ENCODE measurements at places on chromosomes 7 and 10.

DNA sequence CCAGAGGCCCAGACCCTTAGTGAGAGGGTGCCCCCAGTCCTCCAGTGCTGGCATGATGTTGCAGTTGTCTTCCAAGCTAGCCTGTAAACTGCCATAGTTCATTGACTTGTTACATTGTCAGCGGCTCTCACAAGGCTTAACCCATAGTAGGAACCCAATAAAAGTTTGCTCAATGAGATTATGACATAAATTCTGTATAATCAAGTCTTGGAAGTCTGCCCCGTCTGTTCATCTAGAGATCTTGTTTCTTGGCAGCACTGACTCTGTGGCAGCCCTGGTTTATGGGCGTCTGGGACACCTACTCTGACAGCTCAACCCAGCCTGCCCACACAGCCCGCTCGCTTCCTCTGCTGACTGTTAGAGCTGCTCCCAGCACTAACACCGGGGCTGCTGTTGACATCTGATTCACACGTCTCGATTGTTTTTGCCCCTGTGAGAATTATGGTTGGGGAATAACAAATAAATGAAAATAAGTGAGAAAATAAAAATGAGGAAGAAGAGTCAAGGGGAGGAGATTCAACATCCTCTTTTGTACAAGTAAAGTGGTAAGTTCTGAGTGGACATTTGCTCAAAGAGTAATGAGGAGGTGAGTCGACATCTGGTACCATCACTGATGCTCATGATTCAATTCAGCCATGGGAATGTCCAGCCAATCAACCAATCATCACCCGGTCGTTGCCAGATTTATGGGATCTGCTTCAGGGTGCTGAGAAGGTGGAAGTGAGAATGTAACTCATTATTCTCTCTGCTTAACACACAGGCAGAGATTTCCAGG lies 160.8 kb downstream of the SPAG6 start:
- no peak for DNase-seq

- no peak for DNase-seq
Measured at GRCh38 chr7:37439653-37440026, 9.0 kb downstream of the ELMO1 start.

GRCh38 chr10:98449287-98449686 lies 2.6 kb upstream of the HPS1 start:
- no peak for DNase-seq

- no peak for DNase-seq
Measured at GRCh38 chr10:17802976-17803375, 6.2 kb upstream of the MRC1 start.

DNA sequence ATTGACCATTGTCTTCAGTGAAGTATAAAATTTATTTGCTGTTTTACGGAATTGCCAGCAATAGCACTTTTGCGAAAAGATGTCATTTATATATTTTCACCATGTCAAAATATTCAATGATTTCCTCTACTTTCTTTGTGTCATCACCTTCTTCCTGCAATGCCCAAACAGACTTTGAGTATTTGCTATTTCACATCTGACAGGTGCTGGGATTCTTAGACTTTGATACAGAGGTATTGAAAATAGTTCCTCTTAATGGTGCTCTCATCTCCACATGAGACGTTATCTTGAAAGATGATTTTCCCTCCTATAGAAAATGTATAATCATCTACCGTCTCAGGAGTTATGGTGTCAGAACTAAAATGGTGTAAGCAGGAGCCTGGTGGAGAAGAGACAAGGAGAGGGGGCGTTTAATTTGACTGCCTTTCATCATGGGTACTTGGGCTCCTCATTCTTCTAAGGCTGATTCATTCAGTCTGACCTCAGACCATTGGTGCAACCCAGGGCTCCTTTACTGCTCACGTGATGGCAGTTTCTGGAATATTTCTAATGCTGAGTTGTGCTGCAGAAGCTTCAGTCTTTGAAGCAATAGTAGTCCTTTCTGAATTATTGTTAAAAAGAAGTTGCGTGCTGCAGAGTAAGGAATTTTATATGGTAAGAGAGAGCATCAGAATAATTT lies 404.6 kb downstream of the PHTF2 start:
- no peak for DNase-seq

DNA sequence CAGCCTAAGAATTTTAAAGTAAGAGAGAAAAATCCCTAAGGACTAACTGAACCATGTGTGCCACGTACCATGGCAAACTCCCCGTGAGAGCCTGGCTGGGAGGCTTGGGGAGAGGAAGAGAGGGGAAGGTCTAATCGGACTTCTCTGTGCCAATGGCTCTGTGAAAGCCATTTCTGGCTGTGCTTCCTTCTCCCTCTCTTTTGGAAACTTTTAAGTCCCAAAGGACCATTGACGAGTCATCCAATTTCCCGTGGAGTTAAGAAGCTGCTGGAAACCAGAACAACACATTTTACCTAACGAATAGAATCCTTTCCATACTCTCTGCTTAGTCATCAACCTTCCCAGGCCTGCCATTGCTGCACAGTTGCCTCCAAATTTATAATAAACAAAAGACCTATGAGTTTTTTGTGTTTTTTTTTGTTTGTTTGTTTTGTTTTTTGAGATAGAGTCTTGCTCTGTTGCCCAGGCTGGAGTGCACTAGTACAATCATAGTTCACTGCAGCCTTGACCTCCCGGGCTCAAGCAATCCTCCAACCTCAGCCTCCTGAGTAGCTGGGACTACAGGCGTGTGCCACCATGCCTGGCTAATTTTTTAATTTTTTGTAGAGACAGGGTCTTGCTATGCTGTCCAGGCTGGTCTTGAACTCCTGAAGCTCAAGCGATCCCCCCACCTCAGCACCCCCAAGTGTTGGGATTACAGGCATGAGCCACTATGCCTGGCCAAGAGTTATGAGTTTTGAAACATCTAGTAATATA lies 13.2 kb downstream of the LAMB1 start:
- no peak for DNase-seq

DNA sequence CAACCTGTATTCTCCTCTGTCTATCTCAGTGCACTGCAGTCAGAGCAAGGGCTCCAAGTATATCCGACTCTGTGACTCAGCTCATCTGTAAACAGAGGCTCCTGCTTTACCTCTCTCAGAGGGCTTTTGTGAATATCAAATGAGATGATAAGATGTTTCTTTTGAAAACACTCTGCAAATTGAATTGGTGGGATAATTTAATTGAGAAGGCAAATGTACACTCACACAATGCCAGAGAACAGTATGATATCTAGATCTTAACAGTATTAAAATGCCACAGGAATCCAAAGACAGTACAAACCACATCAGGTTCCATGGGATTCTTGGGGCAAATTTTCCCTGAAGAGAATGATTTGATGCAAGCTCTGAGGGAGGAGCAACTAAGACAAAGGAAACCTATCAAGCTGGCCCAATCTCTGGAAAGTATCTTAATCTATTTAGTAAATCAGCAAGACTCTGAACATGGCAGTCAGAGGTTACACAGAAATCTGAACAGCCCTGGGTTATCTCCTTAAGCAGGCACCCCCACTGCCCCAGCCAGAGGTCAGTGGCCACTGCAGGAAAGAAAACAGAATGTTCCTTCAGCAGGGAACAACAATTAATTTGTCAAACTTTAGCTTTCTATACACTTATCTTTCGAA lies 45.9 kb downstream of the DOCK4 start:
- DNase-seq = peak; percentile 24

Measured in eye (tissue), 1 donor.